ENCODE measurements at places on chromosomes 11 and 22. TPM values are rescaled to one million over a fixed set of nuclear protein-coding genes. Genes with fewer than 3 reads are reported as not detected.

DNA sequence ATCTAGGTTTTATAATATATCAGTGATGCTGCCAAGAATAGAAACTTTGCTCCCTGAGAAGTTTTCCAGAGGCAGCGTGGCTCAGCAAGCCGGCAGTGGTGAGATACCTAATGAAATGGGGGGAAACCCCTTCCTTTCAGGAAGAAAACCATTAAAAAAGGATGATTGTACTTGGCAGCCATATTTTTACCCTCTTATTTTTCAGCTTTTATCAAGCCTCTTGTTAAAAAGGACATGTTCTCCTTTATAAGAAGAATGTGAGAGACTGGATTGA is 9.0 kb upstream of the ME3 start:
- DNase-seq = no peak

GRCh38 chr11:118231461-118231860 is 6.7 kb upstream of the JAML start:
- DNase-seq = no peak

DNA sequence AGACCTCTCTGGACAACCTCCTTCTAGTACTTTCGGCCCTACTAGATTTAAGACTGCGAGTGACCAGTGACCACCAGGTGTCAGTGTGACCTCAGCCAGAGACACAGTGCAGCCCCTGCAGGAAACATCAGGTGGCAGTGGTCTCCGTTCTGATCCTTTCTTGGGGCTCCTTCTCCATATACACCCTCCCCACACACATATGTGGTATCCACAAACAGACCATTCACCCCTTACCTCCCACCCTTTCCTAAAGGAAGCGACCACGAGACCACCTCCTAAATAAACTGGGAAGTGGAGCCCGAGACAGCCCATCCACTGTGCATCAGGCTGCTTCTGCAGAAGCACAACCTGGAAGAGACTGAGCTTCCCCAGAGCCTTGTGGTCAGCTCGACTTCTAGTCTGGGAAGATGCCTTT is 38.5 kb upstream of the CYP2D6 start:
- peak; percentile 58 for DNase-seq

- no peak for DNase-seq
These were observed 22.6 kb downstream of the RTN4RL2 start for GRCh38 chr11:57482782-57483561.

DNA sequence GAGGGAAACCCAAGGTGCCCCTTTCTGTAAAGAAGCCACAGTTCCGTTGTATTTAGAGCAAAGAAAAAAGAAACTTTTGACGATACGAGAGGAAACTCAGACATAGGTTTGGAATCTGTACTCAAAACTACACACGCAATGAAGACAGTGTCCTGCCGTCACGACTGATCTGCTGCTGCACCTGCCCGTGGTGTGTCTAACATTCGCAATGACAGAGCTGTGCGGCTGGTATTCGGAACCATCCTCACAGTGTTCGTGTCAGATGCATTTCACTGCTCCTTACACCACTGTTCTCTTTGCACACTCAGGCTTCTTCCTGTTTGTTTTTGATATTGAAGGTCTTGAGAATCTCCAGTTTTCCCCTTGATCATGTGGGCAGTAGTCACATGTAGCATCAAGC is 84.8 kb downstream of the RTL6 start:
- no peak for DNase-seq

DNA sequence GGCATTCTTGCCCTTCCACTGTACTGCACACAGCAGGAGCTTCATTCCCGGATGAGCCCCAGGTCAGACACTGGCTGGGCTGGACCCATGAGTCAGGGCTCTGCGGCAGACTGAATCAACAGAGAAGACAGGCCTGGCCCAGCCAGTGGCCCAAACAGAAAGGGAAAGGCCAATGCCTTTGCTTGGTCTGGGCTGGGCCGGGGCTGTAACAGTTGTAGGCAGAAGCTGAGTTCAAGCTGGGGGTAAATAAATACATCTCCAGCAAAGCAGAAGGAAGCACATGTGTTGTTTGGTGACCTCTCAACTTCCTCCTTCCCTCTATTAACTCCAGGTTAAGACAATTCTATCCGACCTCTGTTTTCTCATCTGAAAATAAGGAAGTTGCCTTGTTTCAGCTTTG is 1.8 kb upstream of the SMIM35 start:
- DNase-seq = no peak

DNA sequence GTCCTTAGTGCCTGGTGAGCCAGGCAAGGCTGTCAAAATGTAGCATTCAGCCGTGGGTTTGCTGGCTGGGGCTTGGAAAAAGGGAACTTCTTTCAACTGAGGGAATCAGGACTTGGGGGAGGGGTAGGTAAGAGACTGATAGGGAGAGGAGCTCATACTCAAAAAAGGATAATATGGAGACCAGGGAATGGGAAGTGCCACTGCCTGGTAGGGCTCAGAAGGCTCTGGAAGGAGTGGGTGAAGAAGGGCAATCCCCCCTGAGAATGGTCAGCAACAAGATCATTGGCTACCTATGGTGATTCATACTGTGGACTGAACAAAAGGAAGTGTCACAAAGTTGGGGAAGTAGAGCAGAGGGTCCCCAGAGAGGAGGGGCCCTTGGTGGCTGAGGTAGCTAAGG is 1.9 kb downstream of the CNGA4 start:
- no peak for DNase-seq

DNA sequence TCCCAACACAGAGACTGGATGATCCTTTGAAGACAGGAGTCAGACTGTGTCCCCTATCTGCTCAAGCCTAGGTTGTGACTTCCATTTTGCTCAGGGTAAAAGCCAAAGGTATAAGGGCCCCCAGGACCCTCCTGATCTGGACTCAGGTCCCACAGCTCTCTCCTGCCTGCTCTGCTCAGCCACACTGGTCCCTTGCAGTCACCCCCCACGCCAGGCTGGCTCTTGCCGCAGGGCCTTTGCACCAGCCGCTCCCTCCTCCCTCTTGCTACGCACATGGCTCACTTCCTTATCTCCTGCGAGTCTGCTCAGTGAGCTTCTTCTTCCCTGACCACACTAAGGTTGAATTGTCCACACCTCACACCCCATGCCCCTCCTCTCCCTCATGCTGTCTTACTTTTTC is 28.4 kb upstream of the CACNG2 start:
- DNase-seq = no peak

GRCh38 chr22:29166180-29166579 is 39.5 kb upstream of the EMID1 start:
- DNase-seq = no peak

HSD17B12 gene
- total RNA-seq = 127 TPM

ACR gene
- total RNA-seq = not detected

SUN2 gene
- total RNA-seq = 79.7 TPM

ARHGEF17 gene
- 105 TPM for total RNA-seq

MYRF gene
- total RNA-seq = 0.23 TPM

SYT13 gene
- not detected for total RNA-seq

Measured in HFFc6 (cell line).